Ammon's horn (tissue), 1 donor: ENCODE measurements at places on chromosomes 4 and X.

- DNase-seq = no peak
Observed at GRCh38 chrX:114152130-114152529, 431.8 kb upstream of the HTR2C start.

DNA sequence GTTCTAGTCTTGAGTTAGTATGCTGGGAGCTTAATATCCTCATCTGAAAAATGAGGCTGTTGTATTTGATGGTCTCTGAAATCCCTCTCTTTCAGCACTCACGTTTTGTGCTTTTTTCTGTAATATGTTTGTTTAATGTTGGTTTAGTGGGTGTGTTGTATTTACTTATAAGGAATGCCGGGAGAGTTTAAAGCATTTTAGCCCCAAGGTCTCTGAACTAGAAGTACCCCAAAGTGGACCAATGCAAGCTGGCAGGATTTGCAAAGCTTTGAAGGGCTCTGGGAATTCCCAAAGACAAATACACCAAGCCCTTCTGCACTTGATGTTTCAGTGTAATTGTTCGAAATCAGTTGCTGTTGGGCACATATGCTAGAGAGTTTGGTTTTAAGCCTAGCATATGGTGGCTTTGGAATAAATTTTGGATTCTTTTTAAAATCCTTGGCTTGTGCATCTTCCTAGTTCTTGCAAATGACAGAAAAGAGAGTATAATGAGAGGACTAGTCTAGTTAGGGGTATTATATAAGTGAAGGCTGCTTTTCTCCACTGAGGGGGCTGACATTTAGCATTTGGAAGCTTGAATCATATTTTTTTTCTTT is 371.4 kb upstream of the BOD1L1 start:
- no peak for DNase-seq

DNA sequence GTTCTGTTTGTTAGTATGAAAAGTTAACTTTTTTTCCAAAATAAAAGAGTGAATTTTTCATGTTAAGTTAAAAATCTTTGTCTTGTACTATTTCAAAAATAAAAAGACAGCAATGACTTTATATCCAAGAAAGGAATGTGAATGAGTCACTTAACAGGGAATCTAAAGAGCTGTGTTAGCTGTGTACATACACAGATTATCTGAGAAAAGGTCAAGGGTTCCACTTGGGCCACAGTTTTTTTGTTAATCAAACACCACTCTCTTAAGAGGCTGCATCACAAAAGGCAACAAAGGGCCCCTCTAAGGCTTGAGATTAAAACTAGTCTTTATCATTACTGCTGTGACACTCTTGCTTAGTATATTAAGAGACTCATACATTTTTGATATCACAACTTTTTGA is 82.1 kb downstream of the FIP1L1 start:
- DNase-seq = no peak

DNA sequence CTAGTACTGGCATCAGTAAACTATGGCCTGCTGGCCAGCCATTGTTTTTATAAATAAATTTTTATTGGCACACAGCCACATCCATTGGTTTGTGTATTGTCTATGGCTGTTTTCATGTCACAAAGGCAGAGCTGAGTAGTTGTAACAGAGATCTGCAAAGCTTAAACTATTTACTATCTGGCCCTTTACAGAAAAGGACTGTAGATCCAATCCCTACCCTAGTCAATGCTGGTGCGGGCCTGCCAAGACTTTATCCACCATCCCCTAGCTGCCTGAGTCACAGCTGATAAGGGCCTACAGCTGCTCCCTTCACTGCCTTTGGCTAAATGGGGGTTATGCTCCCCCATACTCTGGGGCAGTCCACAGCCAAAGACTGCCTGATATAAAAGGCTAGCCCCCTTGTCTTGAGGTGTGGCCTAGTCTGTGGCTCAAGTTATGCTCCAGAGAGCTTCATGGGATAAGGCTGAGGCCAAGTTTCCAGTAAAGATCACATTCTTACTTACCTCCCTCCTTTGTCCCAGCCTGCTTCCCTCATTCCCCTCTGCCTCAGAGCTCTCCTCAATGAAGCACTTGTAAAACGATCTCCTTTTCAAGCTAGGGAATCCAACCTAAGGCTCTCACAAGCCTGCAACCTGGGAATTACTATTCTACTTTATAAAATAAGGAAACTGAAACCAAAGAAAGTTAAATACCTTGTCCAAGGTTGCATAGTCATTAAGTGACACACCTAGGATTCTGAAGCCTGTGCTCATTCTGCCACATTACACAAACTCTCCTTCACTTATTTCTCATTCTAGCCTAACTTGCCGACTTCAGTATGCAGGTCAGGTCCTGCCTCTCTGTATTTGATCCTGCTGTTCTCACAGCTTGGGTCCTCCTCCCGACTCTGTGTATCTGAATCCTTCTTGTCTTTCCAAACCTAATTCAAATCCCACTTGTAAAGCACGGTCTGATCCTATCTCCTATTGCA is 20.7 kb downstream of the ACE2 start:
- DNase-seq = no peak

- no peak for DNase-seq
Observed at GRCh38 chrX:35809781-35810180, 11.6 kb downstream of the MAGEB16 start.

GRCh38 chr4:177301126-177301639 is 8.5 kb upstream of the NEIL3 start:
- no peak for DNase-seq
